ENCODE measurements at places on chromosomes 2 and 18. TPM values are rescaled to one million over a fixed set of nuclear protein-coding genes. Genes with fewer than 3 reads are reported as not detected.
A peak's percentile ranks its signal among the peaks of the same experiment; 100 is the strongest.

- H3K27me3 ChIP-seq: no peaks in the 10 kb centered on the region
- no peak overlapping the region for H3K27ac ChIP-seq
- H3K4me1 ChIP-seq: no peaks in the 10 kb centered on the region
- no peak for DNase-seq
Observed at GRCh38 chr2:64998658-64999061, 9.5 kb downstream of the SLC1A4 start.

RFTN2 gene
- polyA plus RNA-seq: 4.5 TPM

GRCh38 chr2:240513549-240514287, 44.1 kb downstream of the ANKMY1 start:
- no peaks in the 10 kb centered on the region for H3K4me1 ChIP-seq
- H3K36me3 ChIP-seq: peaks cover 7% of the 10 kb centered on the region
- no peak overlapping the region for H3K4me3 ChIP-seq
- peak; percentile 62 for DNase-seq
- H3K27ac ChIP-seq: no peak overlapping the region

ALPP gene
- 0.06 TPM for polyA plus RNA-seq

DNA sequence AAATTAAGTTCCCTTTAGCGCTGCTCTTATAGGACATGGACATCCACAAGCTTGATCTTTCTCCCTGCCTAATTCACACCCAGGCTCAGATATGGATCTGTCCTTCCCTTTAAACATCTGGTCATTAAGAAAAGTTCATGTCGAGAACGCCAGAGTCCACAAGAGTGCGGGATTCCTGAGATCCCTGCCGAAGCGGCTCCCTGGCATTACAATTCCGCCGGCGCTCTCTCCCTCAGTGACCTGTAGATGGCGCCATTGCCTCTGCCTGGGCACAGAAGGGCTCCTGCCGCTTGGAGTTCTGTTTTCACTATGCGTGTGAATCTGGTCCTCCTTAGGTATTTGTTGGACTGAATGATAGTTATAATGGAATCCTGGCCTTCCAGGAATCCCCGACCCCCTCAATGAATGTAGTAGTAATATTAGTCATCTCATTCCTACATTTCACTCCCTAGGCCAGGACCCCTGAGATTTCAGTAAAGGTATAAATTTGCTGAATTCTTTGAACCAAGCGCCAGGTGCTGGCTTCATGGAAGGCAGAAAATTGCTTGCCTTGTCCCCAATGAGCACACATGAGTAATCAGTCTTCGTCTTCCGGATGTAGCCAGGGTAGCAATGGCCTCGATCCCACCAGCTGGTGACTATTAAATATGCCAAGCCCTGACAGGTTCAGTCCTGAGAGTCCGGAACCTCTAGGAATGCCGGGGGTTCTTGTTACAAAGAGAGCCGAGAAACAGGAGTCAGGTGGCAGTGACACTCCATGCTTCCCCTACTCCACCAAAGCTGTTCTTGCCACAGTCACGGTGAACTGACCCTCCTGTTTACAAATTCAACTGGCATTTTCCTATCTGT, 26.4 kb upstream of the CD207 start:
- peaks cover 62% of the 10 kb centered on the region for H3K27me3 ChIP-seq
- no peaks in the 10 kb centered on the region for H3K36me3 ChIP-seq
- no peak overlapping the region for H3K4me3 ChIP-seq
- no peaks in the 10 kb centered on the region for H3K4me1 ChIP-seq

C2orf66 gene
- polyA plus RNA-seq: 0.24 TPM

PROM2 gene
- 2.0 TPM for polyA plus RNA-seq

GRCh38 chr2:103789381-103790095, 1027.7 kb downstream of the TMEM182 start:
- DNase-seq: no peak
- no peak overlapping the region for H3K27ac ChIP-seq
- no peaks in the 10 kb centered on the region for H3K36me3 ChIP-seq
- H3K27me3 ChIP-seq: no peaks in the 10 kb centered on the region

NT5C1B gene
- 0.75 TPM for polyA plus RNA-seq

DNA sequence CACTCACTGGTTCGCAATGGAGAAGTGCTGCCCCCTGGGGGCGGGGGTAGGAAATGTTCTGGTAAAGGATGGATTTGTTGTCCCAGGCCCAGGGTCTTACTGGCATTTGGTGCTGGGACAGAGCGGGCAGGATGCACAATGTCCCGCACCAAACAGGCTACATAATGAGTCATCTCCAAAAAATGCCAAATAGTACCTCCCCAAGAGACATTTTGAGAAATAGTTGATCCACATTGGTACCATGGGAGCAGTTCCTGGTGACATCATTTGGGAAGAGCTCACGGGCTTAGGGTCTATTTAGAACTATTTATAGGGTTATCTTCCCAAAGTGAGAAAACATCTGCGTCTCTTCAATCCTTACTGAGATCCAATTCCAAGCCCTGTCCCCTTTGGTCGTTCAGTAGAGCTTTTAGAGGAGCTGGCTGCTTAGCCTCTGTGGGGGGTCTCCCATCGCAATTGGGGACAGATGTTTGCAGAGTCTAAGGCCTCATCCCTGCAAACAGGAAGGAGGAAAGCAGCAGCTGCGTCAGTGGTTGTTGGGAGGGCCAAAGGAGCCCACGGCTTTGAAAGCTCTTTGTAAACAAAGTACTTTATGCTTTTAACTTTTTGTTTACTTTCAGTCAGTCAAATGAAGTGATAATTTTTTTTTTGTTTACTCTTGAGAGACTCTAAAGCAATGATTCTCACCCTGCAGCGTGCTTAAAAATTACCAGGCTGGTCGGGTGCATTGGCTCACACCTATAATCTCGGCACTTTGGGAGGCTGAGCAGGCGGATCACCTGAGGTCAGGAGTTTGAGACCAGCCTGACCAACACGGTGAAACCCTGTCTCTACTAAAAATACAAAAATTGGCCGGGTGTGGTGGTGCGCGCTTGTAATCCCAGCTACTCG, 49.3 kb downstream of the GREB1 start:
- no peaks in the 10 kb centered on the region for H3K36me3 ChIP-seq
- H3K27ac ChIP-seq: no peak overlapping the region
- H3K4me3 ChIP-seq: no peak overlapping the region
- peak; percentile 28 for DNase-seq

GRCh38 chr2:1874101-1874865, 130.0 kb upstream of the PXDN start:
- no peaks in the 10 kb centered on the region for H3K4me1 ChIP-seq
- H3K4me3 ChIP-seq: no peak overlapping the region
- no peak for DNase-seq

GALNT13 gene
- polyA plus RNA-seq: 1.6 TPM

XPO1 gene
- polyA plus RNA-seq: 142 TPM

Data from large intestine (tissue), 12 donors.